PC-9 (cell line): ENCODE measurements at places on chromosomes 5 and 9. TPM values are rescaled to one million over a fixed set of nuclear protein-coding genes. Genes with fewer than 3 reads are reported as not detected.

The AK3 gene
- 34.0 and 36.2 TPM in 2 replicates for total RNA-seq

- H3K27ac ChIP-seq = peak overlapping the region; percentile 39
- peaks cover 23% of the 10 kb centered on the region for H3K4me1 ChIP-seq
- no peaks in the 10 kb centered on the region for H3K36me3 ChIP-seq
- DNase-seq = peak; percentile 60
- no peak overlapping the region for H3K4me3 ChIP-seq
These were observed 1.5 kb upstream of the SIT1 start for GRCh38 chr9:35651956-35652828.

- no peaks in the 10 kb centered on the region for H3K36me3 ChIP-seq
- H3K27me3 ChIP-seq = peaks cover 93% of the 10 kb centered on the region
- no peak overlapping the region for H3K4me3 ChIP-seq
- no peak for DNase-seq
- no peak overlapping the region for H3K27ac ChIP-seq
- H3K4me1 ChIP-seq = no peaks in the 10 kb centered on the region
These were observed 85.9 kb upstream of the SIMC1 start for GRCh38 chr5:176152191-176152929.

DNA sequence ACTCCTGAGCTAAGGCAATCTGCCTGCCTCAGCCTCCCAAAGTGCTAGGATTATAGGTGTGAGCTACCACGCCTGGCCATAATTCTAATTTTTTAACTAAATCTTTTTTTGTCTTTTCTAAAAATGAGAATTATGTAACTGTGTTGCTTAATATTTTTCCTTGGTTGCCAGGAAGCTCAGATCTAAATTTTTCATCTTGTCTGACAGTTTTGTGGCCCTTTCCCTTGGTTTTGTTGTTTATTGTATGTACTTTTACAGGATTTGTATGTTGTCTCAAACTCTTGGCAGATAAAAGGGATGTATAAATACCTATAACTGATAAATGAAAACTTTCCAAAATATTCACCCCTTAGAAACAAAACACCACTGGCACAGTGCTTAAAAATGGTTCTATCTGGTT is 88.2 kb upstream of the KLF9 start:
- H3K4me3 ChIP-seq = no peak overlapping the region
- H3K4me1 ChIP-seq = no peaks in the 10 kb centered on the region
- H3K27me3 ChIP-seq = no peaks in the 10 kb centered on the region
- DNase-seq = no peak
- H3K27ac ChIP-seq = no peak overlapping the region

GRCh38 chr9:127979333-127980059 is 1.3 kb downstream of the EEIG1 start:
- H3K4me3 ChIP-seq = peak overlapping the region; percentile 82
- no peak for DNase-seq
- H3K27me3 ChIP-seq = no peaks in the 10 kb centered on the region
- H3K27ac ChIP-seq = 0 out of 2 replicates have a peak overlapping the region, but pooled peaks have one; percentile 39

DNA sequence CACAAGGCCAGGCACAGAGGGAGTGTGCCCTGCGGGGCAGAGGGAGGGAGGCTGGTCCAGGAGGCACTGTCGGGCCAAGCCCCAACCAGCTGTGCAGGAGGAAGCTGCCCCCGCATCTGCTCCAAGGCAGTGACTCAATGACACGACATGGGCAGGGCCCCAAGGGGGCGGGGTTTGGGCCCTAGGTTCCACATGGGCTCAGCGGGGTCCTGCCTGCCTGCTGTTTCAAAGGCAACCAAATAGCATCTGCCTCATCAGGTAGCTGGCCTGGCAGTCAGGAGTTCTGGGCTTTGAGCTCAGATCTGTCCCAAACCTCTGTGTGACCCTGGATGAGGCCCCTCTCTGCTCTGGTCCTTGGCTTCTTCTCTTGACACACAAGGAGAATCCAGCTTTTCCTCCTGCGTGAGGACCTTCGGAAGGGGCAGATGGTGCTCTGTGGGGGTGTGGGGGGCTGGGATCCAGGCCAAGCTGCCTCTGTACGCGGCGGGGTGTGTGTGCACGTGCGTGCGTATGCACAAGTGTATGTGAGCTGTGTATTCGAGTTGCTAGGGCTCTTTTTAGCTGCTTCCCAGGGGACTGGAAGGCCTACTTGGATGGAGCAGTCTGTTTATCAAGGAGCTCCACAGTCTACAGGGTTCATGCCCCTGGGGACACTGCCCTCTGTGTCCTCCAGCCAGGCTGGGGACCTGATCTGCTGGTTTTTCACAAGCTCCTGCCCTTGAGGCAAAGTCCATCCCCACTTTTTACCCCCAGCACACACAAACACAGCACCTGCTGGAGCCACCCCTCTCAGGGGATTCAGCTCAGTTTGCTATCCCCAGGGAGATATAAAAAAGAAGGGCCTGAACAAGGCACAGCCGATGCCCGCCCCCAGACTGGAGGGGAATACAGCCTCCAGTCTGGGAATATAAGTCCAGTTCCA is 138.9 kb downstream of the RGS3 start:
- H3K27ac ChIP-seq = no peak overlapping the region
- H3K4me1 ChIP-seq = peaks cover 10% of the 10 kb centered on the region; the same call in 1 of the 2 replicates
- DNase-seq = peak; percentile 33

The IL9 gene
- total RNA-seq = not detected in 2 replicates

DNA sequence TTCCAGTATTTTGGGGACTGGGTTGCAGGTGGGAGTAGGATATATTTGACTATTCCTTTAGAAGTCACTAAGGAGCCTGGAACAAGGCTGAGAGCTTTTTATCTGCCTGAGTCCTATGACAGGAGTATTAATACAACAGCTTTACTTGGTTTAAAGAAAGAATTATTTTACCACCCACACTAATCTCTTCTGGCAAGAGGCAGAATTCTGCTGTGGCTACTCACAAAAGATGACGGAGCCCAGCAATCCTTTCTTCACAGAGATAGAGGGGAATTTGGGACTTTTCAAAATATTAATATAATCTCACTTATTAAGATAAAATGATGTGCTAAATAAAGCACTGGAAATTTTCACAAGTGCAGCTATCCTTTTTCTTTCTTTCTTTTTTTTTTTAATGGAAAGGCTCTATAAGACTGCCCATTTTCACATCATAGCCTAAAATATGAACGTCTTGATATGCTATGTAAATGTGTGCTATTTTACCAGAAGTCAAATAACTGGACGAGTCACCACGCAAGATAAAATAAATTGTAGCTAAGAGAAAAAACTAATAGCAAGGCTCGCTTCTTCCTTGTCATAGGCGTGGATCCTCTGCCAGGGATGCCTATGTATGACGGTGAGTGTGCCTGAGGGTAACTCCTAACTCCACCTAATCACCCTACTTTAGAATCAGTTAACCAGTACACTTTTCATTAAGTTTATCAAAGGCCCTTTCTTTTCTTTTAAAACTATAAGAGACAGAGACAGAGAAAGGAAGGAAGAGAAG is 76.3 kb downstream of the ZNF608 start:
- no peaks in the 10 kb centered on the region for H3K4me1 ChIP-seq
- no peak overlapping the region for H3K4me3 ChIP-seq
- DNase-seq = no peak
- H3K27ac ChIP-seq = no peak overlapping the region

The DBH gene
- total RNA-seq = not detected in 2 replicates

GRCh38 chr5:74510476-74511075 is 130.0 kb downstream of the ENC1 start:
- H3K4me1 ChIP-seq = no peaks in the 10 kb centered on the region
- H3K4me3 ChIP-seq = no peak overlapping the region
- no peak for DNase-seq
- H3K27ac ChIP-seq = no peak overlapping the region
- no peaks in the 10 kb centered on the region for H3K27me3 ChIP-seq

DNA sequence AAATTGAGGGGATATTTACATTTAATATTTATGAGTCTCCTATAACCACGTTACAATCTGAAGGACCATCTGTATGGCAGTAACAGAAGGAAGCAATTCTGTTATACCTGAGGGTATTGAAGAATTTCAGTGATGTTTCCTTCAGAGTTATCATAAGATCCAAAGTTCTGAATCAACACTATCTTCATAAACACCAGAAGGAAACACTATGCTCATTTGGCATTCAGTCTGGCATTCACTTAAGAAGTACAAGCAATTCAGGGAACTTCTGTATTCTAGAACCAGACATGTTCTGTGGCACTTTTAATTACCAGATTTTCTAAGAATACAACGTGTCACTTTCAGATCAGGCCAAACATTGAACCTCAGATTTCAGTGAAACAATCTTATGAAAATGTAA is 9.6 kb downstream of the DAB2 start:
- peaks cover 17% of the 10 kb centered on the region for H3K4me1 ChIP-seq
- no peak overlapping the region for H3K4me3 ChIP-seq
- no peaks in the 10 kb centered on the region for H3K36me3 ChIP-seq
- H3K27ac ChIP-seq = no peak overlapping the region
- no peak for DNase-seq

The KCNMB1 gene
- total RNA-seq = not detected in 2 replicates

The LCN1 gene
- total RNA-seq = not detected in 2 replicates

DNA sequence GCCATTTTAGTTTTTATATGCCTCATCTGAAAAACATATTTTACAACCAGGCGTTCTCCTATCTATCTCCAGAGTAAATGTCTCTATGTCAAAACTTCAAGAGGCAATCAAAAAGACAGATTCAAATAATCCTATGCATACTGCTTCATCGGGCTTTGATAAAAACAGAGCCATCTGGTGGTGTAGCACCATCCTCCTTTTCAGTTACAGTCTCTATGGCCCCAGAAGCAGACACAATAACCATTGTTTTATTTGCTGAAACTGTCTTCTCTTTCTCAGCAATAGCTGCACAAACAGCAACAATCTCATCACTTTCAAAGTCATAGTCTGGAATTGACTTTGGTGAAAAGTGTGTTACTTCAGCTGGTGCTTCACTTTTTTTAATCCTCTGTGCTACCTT is 36.3 kb downstream of the PTGER4 start:
- no peaks in the 10 kb centered on the region for H3K27me3 ChIP-seq
- 0 out of 2 replicates have a peak, but pooled peaks cover 4% of the 10 kb centered on the region for H3K36me3 ChIP-seq
- DNase-seq = no peak
- H3K4me3 ChIP-seq = no peak overlapping the region

- H3K4me3 ChIP-seq = no peak overlapping the region
- H3K36me3 ChIP-seq = no peaks in the 10 kb centered on the region
- no peaks in the 10 kb centered on the region for H3K27me3 ChIP-seq
- H3K27ac ChIP-seq = no peak overlapping the region
These were observed 1217.3 kb downstream of the MAT2B start for GRCh38 chr5:164722702-164723101.

GRCh38 chr9:17750269-17750668 is 171.4 kb downstream of the SH3GL2 start:
- no peak for DNase-seq
- H3K4me1 ChIP-seq = no peaks in the 10 kb centered on the region
- no peaks in the 10 kb centered on the region for H3K27me3 ChIP-seq
- no peak overlapping the region for H3K4me3 ChIP-seq
